ENCODE measurements at places on chromosomes 11 and 22. TPM values are rescaled to one million over a fixed set of nuclear protein-coding genes. Genes with fewer than 3 reads are reported as not detected.

Gene RFPL3
- total RNA-seq, result not detected

Gene PGM2L1
- total RNA-seq, result 33.6 TPM

Gene OSM
- not detected for total RNA-seq

Gene CCDC81
- 1.1 TPM for total RNA-seq

Gene TPH1
- total RNA-seq, result 0.13 TPM

Gene OVOL1
- total RNA-seq, result not detected

Measured in thoracic aorta endothelial cell (primary cell).